ENCODE measurements at places on chromosomes 1 and 21. TPM values are rescaled to one million over a fixed set of nuclear protein-coding genes. Genes with fewer than 3 reads are reported as not detected.

The KCNA2 gene
- 0.58 TPM for total RNA-seq

The SERTAD4 gene
- not detected for total RNA-seq

The ASCL5 gene
- total RNA-seq, result not detected

The ANGPTL3 gene
- total RNA-seq, result not detected

The C1orf167 gene
- total RNA-seq, result not detected

GRCh38 chr1:50995651-50996050, 25.6 kb downstream of the CDKN2C start:
- DNase-seq, result no peak

- DNase-seq, result no peak
Observed at GRCh38 chr1:3880429-3881192, 19.5 kb downstream of the C1orf174 start.

DNA sequence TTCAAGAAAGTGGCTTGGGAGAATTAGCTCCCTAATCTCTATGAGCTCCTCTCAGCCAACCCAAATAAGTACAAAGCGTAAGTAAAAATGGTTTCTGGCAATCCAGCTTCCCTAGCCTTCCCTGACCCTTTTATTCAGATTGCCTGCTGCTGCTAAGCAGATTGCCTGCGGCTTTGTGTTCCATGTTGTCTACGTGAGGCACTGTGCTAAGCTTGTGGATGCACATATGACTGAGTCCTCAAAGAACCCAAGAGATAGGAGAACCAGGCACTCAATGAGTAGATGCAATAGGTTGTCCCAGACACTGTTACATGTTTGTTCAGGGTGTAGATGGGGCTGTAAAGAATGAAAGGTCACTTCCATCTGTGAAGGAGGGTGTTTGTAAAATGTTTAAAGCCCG, 6.3 kb upstream of the OSBPL9 start:
- DNase-seq, result no peak

- no peak for DNase-seq
Observed at GRCh38 chr1:87927391-87928280, 599.0 kb downstream of the LMO4 start.

GRCh38 chr1:45585110-45585426, 1.2 kb downstream of the NASP start:
- no peak for DNase-seq

DNA sequence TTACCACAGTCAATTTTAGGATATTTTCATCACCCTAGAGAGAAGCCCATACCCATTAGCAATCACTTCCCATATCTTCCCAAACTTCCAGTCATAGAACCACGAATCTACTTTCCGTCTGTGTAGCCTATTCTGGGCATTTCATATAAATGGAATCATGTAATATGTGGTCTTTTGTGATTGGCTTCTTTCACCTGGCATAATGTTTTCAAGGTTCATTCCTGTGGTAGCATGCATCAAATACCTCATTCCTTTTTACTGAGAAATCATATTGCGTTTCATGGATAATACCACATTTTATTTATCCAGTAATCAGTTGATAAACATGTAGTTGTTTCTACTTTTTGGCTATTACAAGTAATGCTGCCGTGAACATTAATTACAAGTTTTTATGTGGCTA, 21.5 kb downstream of the DESI2 start:
- no peak for DNase-seq

DNA sequence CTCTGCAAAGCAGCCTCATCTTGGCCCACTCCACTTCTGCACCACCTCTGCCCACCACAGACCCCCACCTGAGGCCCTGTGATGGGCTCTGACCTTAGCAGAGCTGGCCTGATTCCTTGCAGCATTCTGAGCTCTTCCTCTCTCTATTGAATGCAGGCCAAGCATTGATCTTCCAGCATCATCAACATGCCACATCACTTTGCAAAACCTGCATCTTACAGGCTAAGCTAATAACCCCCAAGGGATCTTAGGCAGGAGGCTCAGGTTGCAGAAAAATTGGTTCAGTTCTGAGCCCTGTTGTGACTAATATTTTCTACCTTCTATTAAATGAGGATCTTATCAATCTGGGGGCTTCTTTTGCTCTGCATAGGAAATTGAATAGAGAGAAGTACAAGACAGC, 78.7 kb downstream of the ATP1A1 start:
- DNase-seq, result no peak

- no peak for DNase-seq
Observed at GRCh38 chr1:162172311-162173102, 103.0 kb downstream of the NOS1AP start.

GRCh38 chr1:156075162-156075561, 7.1 kb downstream of the MEX3A start:
- no peak for DNase-seq

GRCh38 chr1:72366466-72366865, 84.1 kb upstream of the NEGR1 start:
- DNase-seq, result no peak

GRCh38 chr1:2378956-2379732, 12.2 kb downstream of the MORN1 start:
- no peak for DNase-seq

DNA sequence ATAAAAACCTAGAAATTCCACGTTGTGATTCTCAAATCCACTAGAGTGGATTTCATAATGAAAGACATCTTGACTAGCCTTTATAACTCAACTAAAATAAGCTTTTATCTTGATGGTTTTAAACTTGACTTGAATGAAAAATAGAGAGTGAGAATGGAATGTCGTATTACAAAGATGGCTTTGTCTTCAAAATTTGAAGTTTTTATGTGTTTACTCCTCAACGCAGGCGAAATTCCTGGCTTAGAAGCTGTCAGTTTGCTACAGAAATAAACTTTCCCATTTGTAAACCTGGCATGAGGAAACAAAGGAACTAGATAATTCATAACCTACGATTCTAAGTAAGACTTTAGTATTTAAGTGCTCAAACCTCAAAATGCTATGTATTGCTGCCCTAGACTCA, 90.0 kb upstream of the KRTAP19-8 start:
- no peak for DNase-seq

GRCh38 chr1:37240897-37241296, 206.6 kb upstream of the GRIK3 start:
- DNase-seq, result no peak

Data from activated CD4-positive, alpha-beta T cell treated with anti-CD3 and anti-CD28 coated beads, Interleukin-2, amount 10 ng/mL, durations not matched to agents 24 days and 14 days (primary cell).